MG63 (cell line): ENCODE measurements at places on chromosomes 2 and 18. TPM values are rescaled to one million over a fixed set of nuclear protein-coding genes. Genes with fewer than 3 reads are reported as not detected.

Gene ACYP2
- 2.3 and 6.9 TPM in 2 replicates for total RNA-seq

Gene TMEFF2
- total RNA-seq = 2.2 and 3.0 TPM in 2 replicates

Gene DTYMK
- 48.4 and 87.7 TPM in 2 replicates for total RNA-seq

Gene EIF5B
- total RNA-seq = 3.6 and 4.7 TPM in 2 replicates

Gene GAREM2
- 0.20 and 0.33 TPM in 2 replicates for total RNA-seq

Gene SIGLEC15
- total RNA-seq = 0.13 TPM in 1 of 2 replicates, not detected in the other

Gene CYS1
- 1.0 and 2.0 TPM in 2 replicates for total RNA-seq

Gene MLPH
- 0.59 TPM in 1 of 2 replicates, not detected in the other for total RNA-seq

Gene CD8B
- total RNA-seq = not detected in 2 replicates

Gene CNGA3
- not detected in 2 replicates for total RNA-seq

Gene XIRP2
- 0.10 TPM in 1 of 2 replicates, not detected in the other for total RNA-seq

Gene TSPYL6
- not detected in 2 replicates for total RNA-seq
